GDM1 (cell line): ENCODE measurements at places on chromosomes 2 and 18.

GRCh38 chr2:37829616-37830395, 95.3 kb upstream of the RMDN2 start:
- DNase-seq: no peak

DNA sequence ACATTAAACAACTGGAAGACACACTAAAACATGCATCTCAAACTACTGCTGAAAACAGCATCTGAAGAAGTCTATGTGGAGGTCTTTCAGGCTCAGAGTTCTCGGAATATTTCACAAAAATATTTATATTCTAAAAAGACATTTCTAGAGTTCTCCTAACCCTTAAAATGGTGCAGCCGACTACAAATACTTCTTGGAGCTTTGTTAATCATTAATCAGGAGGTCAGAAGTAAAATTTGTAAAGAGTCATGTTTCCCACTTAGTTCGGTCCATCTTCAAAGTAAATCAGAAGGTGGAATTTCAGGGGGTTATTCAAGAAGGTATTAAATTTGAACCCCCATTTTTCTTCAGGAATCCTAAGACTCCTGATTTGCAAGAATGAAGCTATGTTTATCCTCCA, 72.7 kb downstream of the FAM228A start:
- no peak for DNase-seq

DNA sequence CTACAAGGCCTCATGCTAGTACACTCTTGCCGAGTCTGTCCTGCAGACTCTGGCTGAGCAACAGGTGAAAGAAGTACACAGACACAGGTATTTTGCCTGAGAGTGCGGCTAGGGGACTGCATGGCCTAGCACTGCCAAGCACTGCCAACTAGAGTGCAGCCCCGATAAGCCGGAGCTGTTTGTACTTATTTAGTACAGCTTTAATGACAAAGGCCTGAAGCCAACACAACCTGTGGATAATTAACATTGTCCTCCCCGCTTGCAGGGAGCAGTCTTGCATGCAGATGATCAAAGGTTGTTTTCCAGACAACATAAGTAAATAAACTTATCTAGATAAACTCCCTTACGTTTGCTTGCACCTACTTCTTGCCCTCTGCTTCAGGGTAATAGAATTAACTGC, 63.7 kb upstream of the MMADHC start:
- no peak for DNase-seq

DNA sequence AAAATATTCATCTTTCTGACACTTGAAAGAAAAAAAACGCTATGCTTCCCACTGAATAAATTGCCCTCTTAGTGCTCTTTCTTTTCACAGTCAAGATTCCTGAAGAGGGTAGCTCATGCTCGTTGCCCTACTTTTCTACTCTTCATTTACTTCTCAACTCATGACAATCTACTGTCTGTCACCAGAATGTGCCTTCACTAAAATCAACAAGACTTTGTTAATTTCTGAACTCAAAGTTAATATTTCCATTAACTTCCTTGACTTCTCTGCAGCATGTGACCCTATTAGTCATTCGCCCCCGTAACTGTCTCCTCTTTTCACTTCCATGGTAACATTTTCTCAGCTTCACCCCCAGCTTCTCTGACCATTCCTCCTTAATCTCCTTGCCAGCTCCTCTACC, 98.9 kb upstream of the MAPRE2 start:
- DNase-seq: no peak

DNA sequence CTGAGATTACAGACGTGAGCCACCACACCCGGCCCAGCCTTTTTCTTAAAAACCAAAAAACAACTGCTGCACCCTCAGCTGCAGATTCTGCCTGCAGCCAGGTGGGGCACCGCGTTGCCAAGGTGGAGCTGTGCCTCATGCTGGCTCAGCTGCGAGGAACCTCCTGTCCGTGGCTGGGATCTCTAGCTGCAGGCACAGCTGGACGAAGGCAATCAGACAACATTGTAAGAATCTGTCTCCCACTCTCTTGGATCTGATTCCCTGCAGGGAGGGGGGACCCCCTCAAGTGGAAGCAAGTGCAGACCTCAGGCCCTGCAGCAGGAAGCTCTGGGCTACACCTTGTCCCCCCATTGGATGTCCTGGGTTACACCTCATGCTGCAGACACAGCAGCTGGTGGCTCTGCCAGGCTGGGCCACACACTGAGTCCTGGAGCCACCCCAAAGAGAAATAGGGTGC, 24.1 kb downstream of the CIDEA start:
- DNase-seq: no peak

DNA sequence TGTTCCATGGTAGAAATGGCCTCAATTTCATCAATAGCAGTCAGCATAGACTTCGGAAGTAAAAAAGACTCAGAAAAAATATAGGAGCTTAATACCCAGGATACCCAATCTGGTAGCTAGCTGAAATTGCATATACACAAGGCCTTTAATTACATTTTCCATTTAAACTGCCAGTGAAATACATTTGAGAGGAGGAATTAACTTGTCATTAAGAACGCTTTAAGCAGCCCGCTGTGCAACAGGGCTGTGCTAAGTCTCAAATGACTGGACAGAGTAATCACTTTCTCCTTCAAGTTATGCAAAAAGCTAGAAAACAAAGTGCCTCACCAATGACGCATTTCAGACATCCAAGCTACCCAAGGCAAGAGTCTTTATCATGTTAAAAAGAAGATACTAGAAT, 558.8 kb downstream of the MBD2 start:
- no peak for DNase-seq

GRCh38 chr2:165777522-165778186, 16.4 kb downstream of the GALNT3 start:
- no peak for DNase-seq

DNA sequence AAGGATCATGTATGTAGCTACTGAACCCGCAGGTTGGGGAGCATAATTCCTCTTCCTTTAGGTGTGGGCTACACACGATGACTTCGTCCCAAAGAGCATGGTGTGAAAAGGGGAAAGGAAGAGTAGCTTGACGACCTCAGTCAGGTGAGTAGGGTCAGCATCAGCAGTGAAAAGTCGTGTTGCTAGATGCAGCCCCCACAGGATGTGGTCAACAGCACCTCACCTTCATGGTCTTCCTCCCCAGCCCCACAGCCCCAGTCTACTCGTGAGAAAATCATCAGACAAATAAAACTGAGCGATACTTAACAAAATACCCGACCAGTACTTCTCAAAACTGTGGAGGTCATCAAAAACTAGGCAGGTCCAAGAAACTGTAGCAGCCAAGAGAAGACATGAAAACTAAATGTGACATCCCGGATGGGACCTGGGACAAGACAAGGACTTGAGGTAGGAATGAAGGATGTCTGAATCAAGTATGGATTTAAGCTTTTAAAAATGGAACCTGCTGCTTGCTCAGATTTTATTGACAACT, 77.5 kb upstream of the NFATC1 start:
- no peak for DNase-seq

DNA sequence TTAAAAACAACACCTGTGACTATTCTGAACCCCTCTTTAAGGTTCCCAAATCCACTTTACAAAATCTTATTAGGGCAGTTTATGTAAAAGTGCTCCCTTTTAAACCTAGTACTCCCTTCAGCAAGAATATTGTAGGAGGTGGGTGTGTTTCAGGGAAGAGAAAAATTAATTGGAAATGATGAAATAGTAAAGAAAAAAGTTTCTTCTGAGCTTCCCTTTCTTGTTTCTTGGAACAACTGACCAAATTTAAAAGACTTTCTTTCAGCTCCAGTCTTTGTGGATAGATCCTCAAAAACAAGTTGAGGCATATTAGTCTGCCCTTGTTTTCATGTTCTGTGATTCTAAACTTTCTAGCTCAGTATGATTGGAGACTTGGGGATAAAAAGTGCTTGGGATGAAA, 3.0 kb downstream of the VWA3B start:
- DNase-seq: no peak

- no peak for DNase-seq
These were observed 66.5 kb downstream of the STK39 start for GRCh38 chr2:168180914-168181313.

- no peak for DNase-seq
These were observed 17.6 kb upstream of the USP14 start for GRCh38 chr18:140670-141266.

DNA sequence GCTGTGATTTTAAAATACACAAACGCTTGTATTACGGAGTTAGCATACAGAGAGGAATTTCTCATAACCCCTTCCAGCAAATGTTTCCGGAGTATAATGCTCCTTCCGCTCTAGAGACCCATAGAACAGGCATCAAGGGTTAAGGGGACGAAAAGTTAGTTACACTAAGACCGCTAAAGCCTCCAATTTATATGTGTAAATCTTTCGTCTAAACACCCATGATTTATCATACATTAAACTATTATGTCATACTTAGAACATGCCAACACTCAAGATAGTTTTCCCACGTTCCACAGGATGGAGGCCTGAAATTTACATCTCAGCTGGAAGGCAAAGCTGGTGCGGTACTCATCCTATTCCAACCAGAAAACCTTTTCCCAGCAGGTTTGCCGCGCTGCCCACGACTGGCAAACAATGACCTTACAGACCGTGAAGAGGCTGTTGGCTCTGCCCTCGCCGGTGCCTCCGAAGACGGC, 650 bp downstream of the ORMDL1 start:
- no peak for DNase-seq
